Suppressor macrophage treated with lipopolysaccharide for 1 hour (primary cell): ENCODE measurements at places on chromosomes 7 and 10.

DNA sequence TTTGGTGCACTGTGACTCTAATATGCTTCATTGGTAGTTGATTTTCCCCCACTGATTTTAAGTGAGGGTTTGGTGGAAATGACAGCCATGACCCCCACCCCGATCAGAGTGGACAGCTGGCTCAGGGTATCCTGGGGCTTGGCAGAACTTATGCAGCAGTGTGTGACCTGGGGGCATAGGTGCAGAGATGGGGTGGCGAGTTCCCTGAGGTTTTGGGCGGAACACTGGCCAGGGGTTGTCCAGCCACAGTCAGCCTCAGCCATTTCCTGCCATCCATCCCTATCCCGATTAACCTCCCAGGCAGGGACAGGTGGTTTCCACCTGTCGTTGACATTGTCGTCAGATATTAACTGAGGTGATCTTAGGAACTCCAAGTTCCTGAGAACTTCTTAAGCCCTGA lies 155.8 kb upstream of the CHST15 start:
- no peak for DNase-seq

DNA sequence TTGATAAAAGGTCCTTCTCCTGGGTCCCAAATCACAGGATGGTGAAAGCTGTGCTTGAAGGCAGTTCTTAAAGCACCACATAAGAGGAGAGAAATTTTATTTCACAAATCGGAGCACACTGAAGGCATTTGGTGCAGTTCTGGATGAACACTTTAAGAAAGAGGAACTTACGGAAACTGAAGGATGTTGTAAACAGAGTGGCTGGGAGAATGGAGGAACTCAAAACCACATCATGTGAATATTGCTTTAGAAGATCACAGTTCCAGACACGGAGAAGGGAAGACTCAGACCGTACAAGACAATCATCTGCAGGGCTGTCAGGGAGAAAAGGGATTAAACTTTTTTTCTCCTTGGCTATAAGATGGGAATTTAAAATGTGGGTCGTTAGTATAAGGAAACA lies 9.0 kb upstream of the GPR141 start:
- peak; percentile 89 for DNase-seq

DNA sequence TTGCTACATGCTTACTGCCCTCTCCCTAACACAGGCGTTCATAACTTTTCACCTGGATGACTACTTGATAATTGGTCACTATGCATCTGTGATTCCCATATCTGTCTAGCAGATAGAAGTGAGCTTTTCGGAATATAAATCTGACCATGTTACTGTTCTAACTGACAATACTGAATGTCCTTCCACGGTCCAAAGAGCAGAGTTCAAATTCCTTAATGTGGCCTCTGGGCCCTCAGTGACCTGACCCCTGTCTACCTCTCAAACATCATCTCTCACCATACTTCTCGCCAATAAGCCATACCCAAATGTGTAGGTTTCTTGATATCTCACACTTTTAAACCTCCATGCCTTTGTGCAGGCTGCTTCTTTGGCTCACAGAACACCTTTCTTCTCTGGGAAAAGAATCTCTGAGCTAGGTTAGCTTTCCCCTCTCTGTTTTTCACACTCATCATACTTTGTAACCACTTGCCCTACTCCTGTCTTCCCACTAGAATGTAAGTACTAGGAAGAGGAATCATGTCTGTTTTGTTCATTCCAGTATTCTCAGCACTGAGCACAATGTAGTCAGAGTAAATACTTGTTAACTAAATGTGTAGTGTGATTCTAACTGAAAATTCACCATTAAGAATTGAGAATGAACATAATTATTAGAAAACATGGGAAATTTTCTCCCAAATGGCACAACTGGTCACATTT lies 39.2 kb upstream of the LRRC17 start:
- no peak for DNase-seq

DNA sequence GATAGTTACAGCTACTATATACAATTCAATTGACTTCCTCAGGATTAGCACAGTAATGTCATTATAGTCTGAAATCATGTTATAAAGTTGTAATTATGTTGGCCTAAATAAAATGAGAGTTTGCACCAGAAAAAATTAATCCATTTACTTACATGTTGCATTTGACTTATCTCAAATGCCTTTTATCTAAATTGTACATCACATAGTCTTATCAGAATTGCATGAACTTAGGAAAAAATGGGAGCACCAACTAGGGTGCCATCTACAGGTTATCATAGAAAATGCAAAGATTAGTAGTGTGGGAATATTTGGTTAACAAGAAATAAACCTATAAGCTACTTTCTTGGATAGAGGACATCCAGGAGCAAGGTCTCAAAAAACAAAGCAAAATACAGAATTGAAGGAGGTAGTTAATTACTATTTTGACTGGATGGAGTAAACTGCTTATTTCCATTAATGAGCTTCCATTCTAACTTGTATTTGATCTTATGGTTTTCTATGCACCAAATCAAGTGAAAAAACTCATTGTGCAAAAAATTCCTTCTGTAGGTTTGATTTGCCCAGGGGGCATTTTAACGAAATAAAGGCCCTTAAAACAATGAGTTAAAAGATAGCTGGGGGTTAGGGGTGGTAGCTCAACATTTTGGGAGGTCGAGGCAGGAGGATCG lies 60.0 kb upstream of the ORC5 start:
- peak; percentile 33 for DNase-seq

DNA sequence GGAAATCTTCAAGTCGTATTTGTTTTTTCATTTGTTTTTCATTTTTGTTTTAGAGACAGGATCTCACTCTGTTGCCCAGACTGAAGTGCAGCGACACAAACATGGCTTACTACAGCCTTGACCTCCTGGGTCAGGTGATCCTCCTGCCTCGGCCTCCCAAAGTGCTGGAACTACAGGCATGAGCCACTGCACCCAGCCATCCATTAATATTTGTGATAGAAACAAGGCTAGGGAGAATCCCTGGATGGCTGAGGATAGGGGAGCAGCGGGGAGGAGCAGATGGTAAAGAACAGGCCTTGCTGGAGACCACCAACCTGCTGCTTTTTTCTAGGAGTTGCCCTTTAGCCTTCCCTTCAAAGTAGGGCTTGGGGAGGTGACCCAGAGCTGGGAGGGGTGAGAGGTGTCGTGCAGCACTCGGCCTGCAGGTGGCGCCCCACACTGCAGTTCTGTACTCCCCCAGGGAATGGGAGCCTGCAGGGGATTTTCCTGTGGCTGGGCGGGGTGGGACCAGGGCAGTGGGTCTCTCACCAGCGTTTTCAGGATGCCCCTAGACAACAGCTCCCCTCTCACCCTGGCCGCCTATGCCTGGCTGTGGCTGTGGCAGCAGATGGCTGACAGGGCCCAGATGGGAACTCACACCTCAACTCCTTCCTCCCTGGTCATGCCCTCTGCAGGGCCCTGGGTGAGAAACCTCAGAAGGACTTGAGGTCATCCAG lies 12.6 kb upstream of the CDH23 start:
- peak; percentile 81 for DNase-seq

DNA sequence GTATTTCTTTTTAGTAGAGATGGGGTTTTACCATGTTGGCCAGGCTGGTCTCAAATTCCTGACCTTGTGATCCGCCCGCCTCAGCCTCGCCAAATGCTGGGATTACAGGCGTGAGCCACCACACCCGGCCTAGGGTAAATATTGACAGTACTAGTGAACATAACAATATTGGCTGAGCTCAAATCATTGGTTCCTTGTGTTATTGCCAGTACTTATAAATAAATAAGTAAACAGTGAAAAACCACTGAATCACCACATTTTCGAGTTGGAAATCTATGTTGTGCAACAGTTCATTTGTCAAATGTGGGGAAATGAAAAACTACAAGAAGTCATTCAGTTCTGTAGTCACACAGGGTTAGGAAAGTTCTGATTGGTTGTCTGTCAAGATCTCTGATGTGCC lies 15.8 kb downstream of the RPP30 start:
- no peak for DNase-seq

- peak; percentile 33 for DNase-seq
These were observed 11.8 kb downstream of the TTYH3 start for GRCh38 chr7:2643386-2644219.

- no peak for DNase-seq
These were observed 83.3 kb downstream of the CPXM2 start for GRCh38 chr10:123808286-123808685.

GRCh38 chr10:47164126-47164799 lies 135.7 kb upstream of the GDF10 start:
- DNase-seq: peak; percentile 30
